ENCODE measurements at places on chromosomes 7 and 10.

DNA sequence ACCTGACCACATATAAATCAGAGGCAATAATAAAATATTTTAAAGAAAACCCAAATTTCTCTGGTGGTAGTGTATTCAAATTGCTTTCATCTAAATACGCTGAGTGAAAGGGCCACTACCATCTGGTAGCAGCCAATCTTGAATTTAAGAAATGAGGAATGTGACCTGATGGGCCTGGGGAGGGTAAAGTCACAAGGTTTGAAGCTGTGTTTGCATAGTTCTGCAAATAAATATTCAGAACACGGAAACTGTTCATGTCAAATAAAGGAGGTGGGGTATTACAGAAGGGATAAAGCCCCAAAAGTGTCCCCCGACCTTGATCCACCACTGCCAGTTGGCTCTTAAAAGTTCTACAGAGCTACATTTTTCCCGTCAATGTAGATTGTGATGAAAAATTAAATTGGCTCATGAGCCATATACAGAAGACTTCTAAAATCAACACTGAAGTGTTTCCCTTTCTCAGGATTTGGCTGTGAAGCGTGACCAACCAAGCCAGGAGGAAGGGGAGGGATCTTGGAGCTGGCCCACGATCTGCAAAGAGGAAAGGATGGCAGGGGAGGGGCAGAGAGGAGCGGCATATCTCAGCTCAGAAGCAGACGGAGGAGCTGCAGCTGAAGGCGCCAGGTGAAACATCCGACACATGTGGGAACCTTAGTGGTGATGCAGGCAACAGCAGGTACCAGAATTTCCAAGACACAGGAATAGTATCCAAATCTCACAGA is 39.6 kb downstream of the MPP7 start:
- no peak for DNase-seq

- DNase-seq = no peak
Observed at GRCh38 chr10:83982812-83983211, 156.5 kb upstream of the GHITM start.

DNA sequence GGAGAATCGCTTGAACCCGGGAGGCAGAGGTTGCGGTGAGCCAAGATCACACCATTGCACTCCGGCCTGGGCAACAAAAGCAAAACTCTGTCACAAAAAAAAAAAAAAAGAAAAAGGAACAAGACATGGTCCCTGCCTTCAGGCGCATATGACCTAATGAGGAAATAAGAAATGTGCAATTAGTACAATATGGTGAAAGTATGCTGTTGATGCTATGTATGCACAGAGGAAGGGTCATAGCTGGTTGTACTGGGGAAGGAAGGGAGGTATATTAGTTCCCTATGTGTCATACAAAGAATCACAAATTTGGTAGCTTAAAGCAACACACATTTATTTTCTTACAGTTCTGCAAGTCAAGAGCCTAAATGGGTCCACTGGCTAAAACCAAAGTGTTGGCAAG is 97.8 kb upstream of the MPP7 start:
- DNase-seq = no peak

- DNase-seq = no peak
Observed at GRCh38 chr10:92970301-92971070, 90.1 kb upstream of the CYP26C1 start.

- no peak for DNase-seq
Observed at GRCh38 chr7:86645676-86646276, 2.1 kb downstream of the GRM3 start.

- DNase-seq = no peak
Observed at GRCh38 chr10:60549686-60550085, 160.0 kb upstream of the ANK3 start.

GRCh38 chr10:12484002-12484918 is 134.9 kb downstream of the CAMK1D start:
- DNase-seq = no peak

- no peak for DNase-seq
Observed at GRCh38 chr10:1464881-1465417, 272.4 kb downstream of the ADARB2 start.

- no peak for DNase-seq
Observed at GRCh38 chr7:92723943-92724342, 112.4 kb downstream of the CDK6 start.

GRCh38 chr7:2374830-2375728 is 20.5 kb downstream of the EIF3B start:
- no peak for DNase-seq

DNA sequence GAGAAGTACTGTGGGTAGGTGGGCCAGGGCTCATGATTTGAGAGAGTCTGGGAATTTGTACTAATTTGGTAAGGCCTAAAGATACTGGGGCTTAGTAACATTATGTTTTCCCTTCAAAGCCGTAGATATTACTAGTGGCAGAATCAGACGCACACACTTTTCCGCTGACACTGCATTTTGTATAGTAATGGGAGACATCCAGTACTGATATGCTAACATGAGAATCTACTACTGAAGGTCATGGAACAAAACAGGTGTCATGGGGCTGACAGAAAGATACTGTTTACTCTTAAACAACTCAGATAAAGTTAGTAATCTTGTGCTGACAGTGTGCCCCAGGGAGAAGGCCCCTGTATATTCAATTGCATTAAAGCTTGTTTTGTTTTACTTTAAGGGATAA is 11.1 kb upstream of the GIMAP7 start:
- DNase-seq = no peak

DNA sequence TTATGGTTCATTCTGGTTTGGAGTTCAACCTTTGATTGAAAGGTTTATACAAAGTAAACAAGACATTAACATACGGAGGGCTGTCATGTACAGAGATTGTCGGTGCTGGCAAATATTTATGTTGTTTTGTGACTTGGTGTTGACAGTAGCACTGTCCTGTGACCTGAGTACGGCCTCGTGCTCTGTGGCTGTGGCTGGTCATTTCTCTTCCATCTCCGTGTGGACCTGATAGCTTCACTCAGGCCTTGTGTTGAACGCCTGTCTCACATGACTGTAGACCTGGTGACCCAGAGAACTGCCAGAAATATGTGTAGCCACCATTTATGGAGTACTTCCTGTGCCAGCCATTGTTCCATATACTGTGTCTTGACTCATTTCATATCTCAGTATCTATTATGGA is 311.6 kb downstream of the CCDC3 start:
- DNase-seq = no peak

GRCh38 chr10:21488246-21488956 is 37.1 kb downstream of the SKIDA1 start:
- no peak for DNase-seq

GRCh38 chr7:115851291-115851690 is 179.3 kb downstream of the TFEC start:
- DNase-seq = no peak

DNA sequence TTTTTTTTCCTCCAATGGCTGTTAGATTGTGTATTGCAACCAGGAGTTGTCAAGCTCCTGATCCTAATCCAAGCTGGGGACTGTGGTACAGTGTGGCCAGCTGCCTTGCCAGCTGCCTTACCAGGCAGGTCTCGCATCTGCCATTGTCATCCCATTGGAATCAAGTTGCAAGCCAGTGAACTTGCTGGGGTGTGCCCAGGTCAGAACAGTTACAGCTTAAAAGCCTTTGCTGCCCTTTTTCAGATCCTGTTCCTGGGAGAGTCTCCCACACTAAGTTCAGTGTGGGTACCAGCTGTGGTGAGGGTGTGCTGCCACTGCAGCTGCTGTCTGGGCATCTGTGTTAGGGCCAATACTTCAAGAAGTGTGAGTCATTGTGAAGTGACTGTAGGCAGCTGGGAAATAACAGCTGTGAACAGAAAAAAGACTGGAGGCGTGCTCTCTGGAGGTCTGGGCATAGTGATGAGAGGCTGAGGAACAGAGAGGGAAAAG is 72.8 kb downstream of the CCNY start:
- DNase-seq = no peak

DNA sequence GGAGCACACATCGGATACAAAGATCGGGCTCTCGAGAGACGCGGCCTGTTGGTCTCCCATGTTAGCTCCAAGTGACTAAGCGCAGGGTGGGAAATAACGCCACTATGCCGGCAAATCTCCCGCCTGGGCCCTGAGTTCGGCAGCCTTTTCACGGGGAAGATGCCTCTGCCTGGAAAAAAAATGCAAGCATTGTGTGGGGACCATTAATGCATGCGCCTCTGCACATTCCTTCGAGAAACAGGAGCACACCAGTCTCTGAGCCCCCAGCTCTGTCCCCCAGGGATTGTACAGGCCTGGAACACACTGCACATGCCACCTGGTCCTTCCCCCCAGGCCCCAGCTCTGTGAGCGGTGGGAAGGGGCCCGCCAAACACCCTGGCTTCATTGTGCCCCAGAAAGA is 44.1 kb downstream of the FBXW4 start:
- DNase-seq = no peak

- no peak for DNase-seq
Observed at GRCh38 chr7:80078886-80079285, 55.7 kb upstream of the GNAI1 start.

DNA sequence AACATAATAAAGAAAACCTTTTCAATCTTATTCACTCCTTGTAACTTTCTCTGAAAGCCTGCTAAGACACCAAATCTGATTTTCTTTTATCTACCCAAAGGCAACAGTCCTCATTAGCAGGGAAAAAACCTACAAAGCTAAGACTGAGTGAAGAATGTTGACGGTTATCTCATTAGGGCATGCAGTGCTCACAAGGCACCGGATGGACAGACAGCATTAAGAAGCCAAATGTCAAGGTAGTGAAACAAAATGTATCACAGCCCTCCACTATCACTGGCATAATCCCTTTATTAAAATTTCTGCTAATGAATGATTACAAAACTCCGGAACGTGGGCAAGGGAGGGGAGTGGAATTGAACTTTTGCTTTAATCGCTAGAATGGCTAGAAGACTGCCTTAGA is 442.8 kb downstream of the NEBL start:
- no peak for DNase-seq

DNA sequence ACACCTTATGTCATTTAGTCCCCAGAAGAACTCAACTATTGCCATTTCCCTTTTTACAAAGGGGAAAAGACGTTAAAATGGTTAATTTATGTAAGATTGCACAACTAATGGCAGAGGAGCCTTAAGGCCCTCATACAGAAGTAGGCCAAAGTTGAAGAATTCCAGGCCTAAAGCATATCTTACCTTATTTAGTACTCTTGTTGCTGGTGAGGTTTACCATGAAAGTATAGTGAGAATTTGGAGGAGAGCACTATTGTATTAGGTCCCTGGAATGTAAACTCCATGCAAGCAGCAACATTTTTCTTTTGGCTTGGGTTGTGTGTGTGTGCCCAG is 731 bp upstream of the CRPPA start:
- DNase-seq = no peak

DNA sequence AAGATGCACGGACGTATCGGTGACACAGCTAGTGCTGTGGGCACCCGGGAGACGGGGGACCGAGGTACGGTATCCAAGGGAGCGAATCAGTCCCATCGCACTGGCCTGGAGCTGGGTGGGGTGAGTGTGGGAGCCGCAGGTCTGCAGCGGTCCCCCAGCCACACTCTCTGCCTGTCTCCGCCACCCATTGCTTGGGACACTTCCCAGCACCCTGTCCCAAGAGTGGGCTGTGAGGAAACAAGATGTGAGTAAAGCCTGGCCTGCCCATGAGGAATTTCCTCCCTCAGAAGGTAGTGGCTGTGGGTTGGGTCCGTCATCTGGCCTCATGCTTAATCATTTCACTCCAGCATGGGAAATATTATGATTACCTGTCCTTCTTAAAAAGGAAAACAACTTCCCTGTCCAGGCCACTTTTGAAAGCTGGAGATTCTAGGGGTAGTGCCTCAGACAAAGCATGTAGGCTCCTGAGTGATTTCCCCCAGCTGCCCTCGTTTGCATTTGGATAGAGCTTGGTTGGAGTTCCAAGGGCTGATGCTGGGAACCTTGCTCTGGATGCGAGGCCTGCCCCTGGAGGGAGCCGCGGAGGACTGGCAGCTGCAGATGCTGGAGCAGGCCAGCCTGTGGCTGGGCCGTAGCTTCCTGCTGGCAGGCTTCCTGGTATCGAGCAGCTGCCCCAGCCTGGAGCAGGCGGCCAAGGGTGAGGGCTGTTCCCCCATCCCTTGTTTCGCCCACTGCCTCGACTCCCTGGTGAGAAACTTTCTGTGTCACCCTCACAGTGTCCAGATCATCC is 6.2 kb upstream of the ACTR3C start:
- no peak for DNase-seq

DNA sequence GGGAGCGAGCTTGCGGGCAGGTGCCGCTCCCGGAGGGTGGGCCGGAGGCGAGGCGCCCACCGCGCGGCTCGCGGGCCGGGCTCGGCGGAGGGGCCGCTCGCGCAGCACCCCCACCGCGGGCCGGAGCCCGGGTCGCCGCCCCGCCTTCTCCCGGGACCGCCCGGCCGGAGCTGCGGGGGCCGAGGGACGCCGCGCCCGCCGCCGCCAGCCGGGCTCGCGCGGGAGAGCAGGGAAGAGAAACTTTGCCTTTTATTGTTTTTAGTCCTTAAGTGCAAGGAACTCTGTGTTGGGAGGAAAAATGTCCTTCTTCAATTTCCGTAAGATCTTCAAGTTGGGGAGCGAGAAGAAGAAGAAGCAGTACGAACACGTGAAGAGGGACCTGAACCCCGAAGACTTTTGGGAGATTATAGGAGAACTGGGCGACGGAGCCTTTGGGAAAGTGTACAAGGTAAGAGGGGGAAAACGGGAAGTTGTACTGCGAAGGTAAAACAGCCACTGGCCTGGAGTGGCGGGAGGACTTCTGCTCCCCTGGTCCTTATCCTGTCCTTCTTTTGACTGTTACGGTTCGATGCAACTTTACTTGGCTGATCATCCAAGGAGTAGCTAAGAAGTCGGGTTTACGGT is 620 bp downstream of the SLK start:
- peak; percentile 44 for DNase-seq

DNA sequence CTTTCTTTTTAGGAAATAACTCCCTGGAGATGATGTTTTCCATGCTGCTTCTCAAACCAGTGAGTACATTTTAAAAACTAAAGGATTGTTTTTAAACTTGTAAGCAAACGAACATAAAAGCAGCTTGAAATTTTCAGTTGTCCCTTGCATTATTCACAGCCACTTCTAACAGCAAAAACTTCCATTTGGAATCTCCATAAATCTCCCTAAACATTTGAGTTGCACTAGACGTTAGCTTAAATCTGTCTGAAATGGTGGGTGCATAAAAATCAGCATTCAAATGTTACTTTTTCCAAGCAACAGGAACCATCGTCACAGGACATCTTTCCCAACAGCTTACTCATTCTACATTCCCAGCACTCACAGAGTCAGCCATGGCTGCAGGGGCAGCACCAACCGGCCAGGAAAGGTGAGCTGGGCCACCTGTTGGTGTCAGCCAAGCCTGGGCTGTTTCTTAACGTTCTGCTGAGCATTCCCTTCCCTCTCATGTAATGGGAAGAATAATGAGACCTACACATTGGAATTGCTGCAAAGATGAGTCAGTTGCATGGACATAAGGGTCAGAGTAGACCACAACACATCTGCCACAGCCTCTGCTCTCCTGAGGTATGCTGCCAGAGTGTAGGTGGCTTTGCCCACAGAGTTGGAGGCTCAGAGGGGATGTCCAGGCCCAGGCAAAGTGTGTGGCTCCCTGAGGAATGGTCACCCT is 163.2 kb downstream of the TNS3 start:
- DNase-seq = no peak

GRCh38 chr7:92622685-92623084 is 32.5 kb upstream of the FAM133B start:
- no peak for DNase-seq

Data from right lung (tissue), 10 donors.